ENCODE measurements at places on chromosomes 11 and 22.

GRCh38 chr11:58596621-58597020, 17.8 kb downstream of the ZFP91 start:
- no peak for DNase-seq

DNA sequence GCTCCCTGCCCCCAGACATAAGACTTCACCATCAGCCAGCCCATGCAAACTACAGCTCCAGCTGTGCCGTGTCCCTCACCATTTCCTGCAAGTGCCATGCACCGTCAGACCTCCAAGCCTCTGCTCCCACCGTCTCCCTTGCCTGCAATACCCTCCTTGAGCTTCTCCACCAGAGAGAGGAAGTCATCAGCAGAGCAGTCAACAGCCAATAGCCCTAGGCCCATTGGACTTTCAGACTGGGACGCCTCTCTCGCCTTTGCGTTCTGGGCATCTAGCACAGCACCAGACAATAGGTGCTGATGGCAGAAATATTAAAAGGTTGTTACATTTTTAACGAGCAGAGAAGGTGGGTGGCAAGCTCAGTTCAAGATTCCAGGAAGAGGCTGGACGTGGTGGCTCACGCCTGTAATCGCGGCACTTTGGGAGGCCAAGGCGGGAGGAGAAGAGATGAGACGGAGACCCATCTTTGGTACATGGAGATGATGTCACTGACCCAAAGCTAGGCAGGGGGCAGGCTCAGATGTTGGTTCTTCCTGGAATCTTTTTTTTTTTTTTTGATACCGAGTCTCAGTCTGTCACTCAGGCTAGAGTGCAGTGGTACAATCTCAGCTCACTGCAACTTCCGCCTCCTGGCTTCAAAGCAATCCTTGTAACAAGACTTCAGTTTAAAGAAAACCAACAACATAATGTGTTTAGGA, 31.9 kb downstream of the SCGB1A1 start:
- DNase-seq, result no peak

DNA sequence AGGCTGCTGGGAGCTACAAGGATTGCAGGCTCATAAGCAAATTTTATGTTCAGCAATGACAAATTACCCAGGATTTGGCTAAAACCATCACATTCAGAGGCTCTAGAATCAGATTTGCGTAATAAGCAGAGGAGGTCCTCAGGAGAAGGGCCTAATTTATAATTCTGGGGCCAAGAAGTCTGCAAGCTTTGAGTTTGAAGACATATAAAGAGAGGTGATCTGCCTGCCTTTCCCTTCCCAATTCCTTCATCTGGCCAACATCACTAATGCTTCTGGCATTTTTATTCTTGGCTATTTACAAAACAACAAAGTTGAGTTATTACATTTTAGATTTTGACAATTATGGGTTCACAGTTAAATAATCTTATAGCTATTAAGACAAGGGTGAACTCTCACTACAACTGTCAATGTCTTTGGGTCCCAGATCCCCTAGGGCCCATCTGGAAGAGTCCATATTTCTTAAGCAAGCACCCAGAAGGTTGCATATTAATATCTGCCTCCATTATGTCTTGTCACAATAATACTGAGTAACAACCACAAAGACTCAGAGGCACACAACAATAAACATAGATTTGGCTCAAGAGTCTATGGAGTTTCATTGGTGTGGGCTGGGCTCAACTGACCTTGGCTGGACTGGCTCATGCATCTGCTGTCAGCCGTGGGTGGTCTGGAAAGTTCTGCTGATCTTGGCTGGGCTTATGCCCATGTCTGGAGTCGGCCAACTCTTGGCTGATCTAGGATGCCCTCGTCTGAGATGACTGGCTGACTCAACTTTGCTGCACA, 67.2 kb upstream of the CD82 start:
- DNase-seq, result no peak

DNA sequence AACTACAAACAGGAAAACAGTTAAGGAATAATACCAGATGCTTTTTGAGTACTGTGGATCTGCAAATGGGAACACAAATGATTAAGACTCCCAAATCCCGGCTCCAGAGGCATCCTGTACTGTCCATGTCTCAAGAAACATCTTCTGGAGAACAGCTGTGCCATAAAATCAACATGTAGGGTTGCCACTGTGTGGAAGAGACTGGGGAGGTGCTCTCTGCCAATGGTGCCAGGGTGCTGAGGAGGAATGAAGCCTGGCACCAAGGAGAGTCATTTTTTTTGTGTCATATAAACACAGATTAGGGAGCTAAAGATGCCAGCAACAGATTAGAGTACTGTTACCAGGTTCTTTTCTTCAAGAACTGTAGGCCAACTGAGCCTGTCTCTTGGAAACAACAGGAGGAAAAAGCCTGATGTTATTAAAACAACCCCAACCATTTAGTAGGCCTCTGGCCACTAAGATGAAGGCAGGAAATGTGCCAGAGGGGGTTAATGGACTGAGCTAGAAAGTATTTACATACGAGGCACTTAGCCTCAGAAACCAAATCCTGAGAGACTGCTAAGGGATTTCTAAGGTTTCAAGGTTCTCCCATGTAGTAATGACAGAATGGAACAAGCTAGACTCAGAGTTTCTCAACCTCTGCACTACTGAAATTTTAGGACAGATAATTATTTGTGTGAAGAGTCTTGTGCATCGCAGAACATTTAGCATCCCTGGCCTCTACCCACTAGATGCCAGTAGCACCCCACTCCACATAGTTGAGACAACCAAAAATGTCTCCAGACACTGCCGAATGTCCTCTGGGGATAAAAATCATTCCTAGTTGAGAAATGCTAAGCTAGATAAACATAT, 54.6 kb upstream of the CHRM4 start:
- DNase-seq, result peak; percentile 23

- peak; percentile 98 for DNase-seq
Observed at GRCh38 chr11:34789196-34789834, 126.9 kb downstream of the APIP start.

DNA sequence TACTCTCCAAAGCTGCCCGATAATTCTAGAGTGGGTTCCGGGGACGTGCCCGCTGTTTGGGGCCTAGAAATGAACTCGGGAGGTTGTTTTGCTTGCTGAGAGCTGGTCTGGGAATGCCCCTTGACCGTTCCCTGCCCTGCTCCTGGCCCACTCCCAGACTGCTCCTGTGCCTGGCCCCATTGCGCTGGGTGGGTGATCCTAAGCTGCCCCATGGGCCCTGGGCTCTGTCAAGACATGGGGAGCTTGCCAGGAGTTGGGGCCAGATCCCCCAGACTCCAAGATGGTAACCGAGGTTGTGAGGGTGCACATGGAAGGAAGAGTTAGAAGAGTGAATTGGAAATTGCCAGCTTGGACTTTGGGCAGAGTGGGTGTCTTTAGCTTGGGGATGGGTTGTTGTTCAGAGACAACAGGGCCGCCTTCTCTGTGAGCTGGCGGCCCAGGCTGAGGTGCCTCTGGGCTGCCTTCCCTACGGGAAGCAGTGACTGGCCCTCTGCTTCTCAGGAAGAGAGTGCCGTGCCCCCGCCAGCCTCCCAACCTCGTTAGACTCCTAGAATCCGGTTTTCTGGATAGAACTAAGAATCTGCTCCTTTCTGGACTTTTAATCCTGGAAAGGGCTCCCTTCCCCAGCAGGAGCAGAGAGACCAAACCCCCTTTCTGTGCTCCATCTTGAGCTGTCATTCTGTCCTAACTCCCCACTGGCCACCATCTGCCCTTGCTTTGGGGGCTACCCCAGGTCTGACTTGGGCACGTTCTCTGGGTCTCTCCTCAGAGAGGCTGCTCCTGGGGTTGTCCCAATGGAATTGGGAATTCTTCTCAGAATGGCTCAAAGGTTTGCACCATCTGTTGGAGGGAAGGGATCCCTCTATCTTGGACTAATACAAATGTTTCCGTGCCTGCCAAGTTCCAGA, 1.8 kb downstream of the ST3GAL4 start:
- no peak for DNase-seq
